ENCODE measurements at places on chromosomes 2 and 18.

GRCh38 chr2:45765007-45765727 is 113.7 kb downstream of the PRKCE start:
- peak; percentile 46 for DNase-seq

DNA sequence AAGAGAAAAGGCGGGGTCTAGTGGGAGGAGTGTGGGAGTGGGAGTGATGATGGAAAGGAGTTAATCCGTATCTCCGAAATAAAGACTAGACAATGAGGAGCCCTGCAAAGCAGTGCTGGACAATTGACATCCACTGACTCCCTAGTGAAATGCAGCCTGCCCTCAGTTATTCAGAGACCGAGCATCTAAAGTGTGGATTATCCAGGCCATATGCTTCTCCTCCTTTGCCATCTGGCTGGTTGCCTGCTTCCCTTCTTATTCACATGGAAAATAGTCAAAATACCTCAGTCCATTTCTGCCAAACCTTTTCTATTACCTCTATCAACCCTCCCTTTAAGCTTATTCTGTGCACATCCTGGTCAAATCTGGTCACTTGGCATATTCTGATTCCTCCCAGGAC is 288.8 kb upstream of the SIX3 start:
- no peak for DNase-seq

DNA sequence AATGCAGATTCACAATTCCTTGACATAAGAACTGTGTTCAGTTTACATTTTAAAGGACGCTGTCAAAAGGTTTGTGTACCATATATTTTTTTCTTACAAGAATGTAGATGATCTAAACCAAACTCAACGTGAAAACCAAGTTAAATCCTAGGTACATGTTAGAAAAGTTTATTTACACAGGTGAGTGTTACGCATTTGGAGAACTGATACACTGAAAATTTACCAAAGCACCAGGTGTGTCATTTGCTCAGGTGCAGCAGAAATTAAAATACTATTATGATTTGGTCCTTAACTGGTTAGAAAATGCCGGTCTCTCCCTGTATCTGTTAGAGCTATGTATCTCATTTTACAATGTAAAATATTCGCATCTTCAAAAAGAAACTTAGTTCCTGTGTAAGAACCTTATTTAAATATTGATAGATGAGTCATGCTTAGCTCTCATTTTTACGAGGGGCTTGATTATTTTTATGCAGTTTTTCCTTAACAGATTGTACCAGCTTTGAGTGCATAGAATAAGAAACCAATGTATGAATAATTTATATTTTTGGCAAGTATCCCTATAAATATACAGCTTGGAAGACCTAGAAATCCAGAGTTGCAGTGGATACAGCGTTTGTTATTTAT is 25.1 kb downstream of the MFF start:
- DNase-seq = no peak

DNA sequence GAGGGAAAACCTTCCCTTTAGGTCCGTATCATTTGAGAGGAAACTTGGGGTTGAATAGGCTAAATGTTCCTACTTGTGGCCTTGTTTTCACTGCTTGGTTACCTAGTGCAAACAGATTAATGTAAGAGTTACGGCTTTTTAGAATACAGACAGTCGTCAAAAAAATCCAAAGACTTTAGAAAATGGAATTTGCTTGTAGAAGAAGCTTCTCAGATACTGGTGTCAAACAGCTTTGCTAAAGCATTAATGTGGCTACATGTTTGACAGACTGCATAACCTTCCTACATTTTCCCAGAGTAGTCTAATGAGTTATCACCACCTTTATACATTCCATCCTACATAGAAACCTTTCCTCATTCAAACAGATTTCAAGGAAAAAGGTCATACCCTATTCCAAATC is 114.6 kb downstream of the FMNL2 start:
- no peak for DNase-seq

GRCh38 chr2:69090820-69091219 is 77.8 kb downstream of the ANTXR1 start:
- no peak for DNase-seq

- no peak for DNase-seq
Observed at GRCh38 chr2:240455272-240455646, 19.8 kb downstream of the GPC1 start.

- no peak for DNase-seq
Observed at GRCh38 chr18:75010689-75011088, 198.2 kb downstream of the PTGR3 start.

DNA sequence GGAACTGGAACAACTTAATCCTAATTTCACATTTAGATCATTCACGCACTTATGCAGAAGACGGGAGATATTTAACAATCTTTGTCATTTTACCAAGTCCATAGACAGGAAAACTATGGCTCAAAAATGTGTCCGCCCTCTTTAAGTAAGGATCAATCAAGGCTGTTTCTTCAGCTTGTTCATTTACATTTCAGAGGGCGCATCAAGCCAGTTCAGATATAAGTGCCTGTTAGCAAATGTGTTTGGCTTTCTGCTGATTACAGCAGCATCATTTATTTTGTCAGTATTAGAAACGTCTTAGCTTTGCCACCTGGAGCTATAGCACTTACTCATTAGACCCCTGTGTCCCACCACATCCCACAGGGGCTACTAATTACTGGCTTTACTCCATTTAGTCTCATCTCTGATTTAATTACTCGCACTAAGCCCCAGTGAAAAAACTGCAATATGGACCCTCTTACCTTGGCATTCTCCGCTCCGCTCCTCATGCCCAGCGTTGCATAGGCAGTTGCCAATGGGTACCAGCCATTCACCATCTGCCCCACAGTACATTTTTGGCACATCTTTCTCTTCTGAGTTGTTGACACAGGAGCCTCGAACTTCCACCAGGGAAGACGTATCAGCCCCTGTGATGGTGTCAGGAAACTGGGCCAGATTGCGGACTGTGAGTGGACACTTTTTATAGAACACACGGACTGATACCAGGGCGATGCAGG is 8.7 kb downstream of the EPHA4 start:
- no peak for DNase-seq

- no peak for DNase-seq
Observed at GRCh38 chr18:58860747-58861231, 3.9 kb upstream of the ZNF532 start.

DNA sequence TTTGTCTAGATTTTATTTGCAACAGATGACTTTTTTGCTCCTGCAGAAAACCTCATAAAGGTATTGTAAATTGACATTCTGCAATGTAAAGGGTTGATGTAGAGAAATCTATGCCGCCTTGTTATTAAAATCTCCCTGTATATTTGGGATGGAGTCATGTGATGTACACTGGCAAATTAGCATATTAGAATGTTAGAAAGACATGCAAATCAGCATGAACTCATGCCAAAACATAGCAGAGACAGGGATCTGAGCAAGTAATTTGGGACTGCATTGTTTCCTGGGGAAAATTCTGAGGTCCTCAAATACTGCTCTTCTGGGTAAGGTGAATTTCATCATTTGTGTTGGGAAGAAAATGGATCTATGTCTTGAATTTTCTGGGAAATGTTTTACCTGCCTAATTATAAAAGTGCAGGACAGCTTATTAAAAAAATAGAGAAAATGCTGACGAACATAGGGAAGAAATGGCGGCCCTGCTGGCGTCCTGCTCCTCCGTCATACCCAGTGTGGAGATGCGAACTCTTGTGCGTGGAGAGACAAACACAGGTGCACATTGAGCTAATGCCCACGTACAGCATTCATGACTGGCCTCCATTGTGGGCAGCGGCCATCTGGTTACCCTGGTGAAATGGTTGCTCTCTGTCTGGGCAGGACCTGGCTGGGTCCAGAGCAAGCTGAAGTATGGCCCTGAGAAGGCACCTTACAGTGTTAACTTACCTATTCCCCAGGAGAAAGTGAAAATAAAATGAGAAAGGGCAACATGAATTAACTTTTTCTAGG is 16.3 kb downstream of the ALLC start:
- DNase-seq = no peak

- DNase-seq = no peak
Observed at GRCh38 chr18:6835345-6835744, 105.8 kb downstream of the ARHGAP28 start.

GRCh38 chr18:45738660-45739059 is 14.7 kb downstream of the SLC14A1 start:
- DNase-seq = no peak

GRCh38 chr2:176105078-176105729 is 1.9 kb upstream of the HOXD11 start:
- no peak for DNase-seq

- peak; percentile 90 for DNase-seq
Observed at GRCh38 chr2:234249873-234250272, 199.4 kb downstream of the SPP2 start.

- DNase-seq = peak; percentile 56
Observed at GRCh38 chr18:845152-845819, 33.2 kb upstream of the YES1 start.

DNA sequence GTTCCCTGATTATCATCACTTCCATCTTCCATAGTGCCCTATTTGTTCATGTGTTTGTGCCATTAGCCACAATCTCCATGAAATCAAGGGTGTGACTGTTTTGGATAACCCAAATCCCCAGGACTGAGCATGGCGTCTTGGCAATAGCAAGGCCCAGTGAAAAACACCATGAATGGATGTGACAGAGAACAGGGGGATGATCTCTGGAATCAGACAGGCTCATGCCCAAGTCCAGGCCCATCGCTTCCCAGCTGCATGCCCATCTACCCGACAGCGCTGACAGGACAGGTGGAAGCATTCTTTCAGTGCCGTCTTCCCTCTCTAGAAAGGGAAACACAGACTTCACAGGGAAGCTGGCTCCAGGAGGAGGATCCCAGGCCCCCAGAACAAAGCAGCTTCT is 50.0 kb downstream of the HDLBP start:
- DNase-seq = no peak

- DNase-seq = no peak
Observed at GRCh38 chr18:52190631-52191030, 149.4 kb upstream of the DCC start.

DNA sequence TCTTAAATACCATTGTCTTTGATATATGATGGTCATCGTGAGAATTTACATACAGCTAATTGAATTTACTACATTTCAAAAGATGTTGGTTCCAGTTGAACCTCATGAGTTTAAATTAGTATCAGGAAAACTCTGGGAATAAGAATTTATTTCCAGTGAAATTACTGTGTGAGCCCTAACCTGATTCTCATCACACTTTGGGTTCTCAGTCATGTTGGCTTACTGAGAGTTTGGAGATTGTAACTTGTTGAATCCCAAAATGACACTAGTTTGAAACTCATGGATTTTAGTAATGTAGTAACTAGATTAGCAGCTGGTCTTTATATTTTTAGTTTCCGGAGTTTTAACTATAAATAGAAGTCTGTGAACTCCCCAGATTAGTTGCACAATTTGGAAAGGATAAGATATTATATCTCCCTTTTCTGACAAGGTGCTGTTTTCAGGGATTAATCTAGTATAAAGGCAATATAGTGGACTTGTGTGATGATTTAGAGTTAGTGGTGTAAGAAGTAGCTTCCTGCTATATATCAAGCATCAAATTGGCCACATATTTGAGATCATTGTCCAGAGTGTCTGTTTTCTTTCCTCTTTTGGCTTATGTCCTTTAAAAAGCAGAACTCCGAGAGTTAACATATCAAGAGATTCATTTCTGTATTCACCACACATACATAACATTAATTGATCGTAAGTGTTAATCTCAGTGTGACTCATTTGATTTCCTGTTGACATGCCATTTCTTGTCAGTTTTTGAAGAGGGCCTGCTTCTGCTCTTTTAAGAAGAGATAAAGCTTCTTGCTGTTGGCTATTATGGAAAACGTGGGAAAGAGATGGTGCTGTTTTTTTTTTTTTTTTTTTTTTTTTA is 15.7 kb downstream of the NDUFV2 start:
- no peak for DNase-seq

GRCh38 chr2:47917276-47917961 is 11.1 kb upstream of the FBXO11 start:
- no peak for DNase-seq

DNA sequence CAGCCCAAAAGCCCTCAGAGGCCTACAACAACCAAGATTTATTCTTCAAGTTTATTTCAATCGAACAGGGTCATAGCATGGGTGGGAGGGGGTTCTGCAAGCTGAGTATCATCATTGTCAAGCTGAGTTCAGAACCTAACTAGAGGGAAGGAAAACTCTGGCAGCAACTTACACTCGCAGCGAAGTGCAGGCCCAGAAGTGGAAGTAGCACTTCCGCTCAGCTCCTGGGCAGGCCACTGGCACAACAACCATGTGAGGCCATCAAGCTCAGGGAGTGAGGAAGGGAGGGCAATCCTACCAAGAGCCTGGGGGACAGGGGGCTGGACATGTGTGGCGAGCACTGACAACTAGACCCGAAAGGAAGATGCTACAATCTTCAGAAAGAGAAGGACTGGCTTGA is 4.8 kb downstream of the UXS1 start:
- DNase-seq = no peak

- no peak for DNase-seq
Observed at GRCh38 chr18:8279346-8279745, 329.9 kb upstream of the RAB12 start.

DNA sequence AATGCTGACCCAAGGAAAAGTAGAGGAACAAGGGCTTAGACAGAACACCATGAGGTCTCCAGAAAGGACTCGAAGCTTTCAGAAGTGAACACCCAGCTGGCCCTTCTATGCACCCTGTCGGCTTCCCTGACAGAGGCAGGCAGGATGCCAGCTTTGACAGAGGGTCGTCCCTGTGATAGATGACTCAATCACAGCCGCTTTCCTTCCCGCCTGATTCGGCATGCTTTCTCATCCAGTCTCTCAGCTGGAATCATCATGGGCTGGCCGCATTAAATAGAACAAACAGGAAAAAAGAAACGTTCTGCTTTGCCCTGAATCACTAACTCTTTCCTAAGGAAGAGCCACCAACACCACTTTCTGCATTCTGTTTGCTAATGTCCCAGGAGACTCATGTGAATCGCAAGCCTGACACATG is 140.3 kb upstream of the RAB12 start:
- peak; percentile 18 for DNase-seq

DNA sequence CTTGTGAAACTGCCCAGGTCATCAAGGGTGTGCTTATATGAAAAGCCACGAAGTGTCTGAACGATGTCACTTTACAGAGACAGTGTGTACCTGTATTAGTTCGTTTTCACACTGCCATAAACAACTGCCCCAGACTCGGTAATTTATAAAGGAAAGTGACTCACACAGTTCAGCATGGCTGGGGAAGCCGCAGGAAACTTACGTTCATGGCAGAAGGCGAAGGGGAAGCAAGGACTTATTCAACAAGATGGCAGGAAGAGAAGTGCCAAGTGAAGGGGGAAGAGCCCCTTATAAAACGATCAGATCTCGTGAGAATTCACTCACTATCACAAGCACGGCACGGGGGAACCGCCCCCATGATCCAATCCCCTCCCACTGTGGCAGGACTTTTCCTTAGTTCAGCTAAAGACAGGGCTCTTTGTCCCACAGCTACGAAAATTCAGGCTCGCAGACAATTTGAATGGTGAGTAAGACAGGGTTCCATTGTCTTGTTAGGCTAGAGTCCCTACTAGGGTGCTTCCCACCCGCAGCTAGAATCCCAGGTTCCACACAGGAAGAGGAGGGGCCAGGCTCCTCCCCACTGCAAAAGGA is 20.1 kb downstream of the TMEM177 start:
- no peak for DNase-seq

- no peak for DNase-seq
Observed at GRCh38 chr2:25032901-25033300, 9.0 kb upstream of the EFR3B start.

GRCh38 chr18:36734596-36734995 is 94.2 kb downstream of the TPGS2 start:
- DNase-seq = no peak
